Hindlimb muscle (tissue), 1 donor: ENCODE measurements at places on chromosomes 1 and 21.
A peak's percentile ranks its signal among the peaks of the same experiment; 100 is the strongest.

GRCh38 chr1:116175611-116176010 lies 64.4 kb downstream of the MAB21L3 start:
- DNase-seq: no peak

GRCh38 chr1:8438489-8438888 lies 120.6 kb downstream of the SLC45A1 start:
- DNase-seq: peak; percentile 76

GRCh38 chr21:42460391-42461184 lies 35.4 kb downstream of the RSPH1 start:
- no peak for DNase-seq

- DNase-seq: no peak
These were observed 35.2 kb upstream of the GOLT1A start for GRCh38 chr1:204248954-204249353.

DNA sequence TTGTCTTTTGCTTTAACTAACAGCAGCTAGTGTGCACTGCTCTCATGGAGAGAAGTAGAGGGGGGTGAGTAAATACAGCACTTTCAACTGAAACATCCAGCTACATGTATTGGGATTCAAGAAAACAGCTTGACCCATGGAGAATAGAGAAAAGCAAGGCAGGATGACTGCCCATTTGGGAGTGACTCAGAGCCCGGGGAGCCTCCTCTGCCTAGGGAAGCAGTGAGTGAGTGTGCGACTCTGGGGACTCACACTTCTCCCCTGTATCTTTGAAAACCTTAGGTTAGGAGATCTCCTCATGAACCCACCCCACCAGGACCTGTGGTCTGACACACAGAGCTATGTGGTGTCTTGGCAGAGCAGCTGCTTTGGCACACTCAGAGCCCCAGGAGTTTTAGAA lies 82.0 kb upstream of the PTGFR start:
- DNase-seq: no peak

- no peak for DNase-seq
These were observed 21.8 kb downstream of the ATPAF1 start for GRCh38 chr1:46646331-46646730.

DNA sequence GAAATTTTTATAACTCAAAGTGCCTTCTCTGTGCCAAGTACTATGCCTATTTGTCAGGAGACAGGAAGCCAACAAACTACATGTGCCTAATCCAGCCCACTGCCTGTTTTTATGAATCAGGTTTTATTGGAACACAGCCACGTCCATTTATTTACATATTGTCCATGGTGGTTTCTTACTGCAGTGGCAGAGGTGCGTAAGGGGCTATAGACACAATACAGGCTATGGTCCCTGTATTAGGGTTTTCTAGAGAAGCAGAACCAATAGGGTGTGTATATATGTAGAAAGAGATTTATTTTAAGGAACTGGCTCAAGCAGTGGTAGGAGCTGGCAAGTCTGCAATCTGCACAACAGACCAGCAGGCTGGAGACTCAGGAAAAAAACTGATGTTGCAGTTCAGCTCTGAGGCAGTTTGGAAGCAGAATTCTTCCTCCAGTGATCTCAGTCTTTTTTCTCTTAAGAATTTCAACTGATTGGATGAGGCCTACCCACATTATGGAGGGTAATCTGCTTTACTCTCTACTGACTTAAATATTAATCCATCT lies 15.4 kb downstream of the PPIE start:
- DNase-seq: no peak

DNA sequence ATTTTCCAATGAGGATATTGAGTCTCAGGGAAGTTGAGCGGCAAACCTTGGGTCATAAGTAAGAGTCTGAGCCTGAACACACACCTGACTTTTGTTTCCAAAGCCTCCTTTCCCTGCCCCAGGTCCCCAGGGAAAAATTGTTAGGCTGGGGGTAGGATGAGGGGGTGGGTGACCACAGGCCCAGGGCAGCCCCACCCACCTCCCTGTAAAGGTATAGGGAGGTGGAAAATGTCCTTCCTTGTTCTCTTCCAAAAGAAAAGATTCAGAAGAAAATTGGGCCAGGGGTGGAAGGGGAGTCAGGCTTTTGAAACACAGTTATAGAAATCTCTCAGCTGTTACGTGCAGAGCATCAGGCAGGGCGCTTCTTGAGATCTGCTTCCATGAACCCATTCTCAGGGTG lies 129.7 kb upstream of the NGF start:
- no peak for DNase-seq

DNA sequence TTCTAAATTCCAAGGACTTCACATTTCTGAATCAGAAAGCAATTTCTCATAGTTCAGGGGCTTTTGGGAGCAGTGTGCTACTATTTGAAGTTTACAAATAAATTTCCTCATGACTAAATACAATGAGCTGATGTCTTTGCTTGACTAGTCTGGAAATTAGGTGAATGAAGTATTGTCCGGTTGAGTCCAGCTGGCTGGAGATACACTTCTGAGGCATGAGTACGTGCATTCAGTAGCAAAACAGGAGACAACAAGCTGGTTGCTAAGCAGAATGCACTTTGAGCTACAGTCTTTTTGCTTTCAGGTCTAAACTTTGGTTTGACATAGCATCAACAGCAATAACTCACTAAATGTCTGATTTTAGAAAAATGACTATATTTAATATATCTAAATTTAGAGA lies 27.1 kb downstream of the ZNHIT6 start:
- peak; percentile 41 for DNase-seq

GRCh38 chr1:243968413-243968812 lies 82.7 kb upstream of the ZBTB18 start:
- no peak for DNase-seq
